ENCODE measurements at places on chromosomes 2 and 18.

GRCh38 chr2:234920836-234921235 is 31.0 kb upstream of the SH3BP4 start:
- DNase-seq = no peak

DNA sequence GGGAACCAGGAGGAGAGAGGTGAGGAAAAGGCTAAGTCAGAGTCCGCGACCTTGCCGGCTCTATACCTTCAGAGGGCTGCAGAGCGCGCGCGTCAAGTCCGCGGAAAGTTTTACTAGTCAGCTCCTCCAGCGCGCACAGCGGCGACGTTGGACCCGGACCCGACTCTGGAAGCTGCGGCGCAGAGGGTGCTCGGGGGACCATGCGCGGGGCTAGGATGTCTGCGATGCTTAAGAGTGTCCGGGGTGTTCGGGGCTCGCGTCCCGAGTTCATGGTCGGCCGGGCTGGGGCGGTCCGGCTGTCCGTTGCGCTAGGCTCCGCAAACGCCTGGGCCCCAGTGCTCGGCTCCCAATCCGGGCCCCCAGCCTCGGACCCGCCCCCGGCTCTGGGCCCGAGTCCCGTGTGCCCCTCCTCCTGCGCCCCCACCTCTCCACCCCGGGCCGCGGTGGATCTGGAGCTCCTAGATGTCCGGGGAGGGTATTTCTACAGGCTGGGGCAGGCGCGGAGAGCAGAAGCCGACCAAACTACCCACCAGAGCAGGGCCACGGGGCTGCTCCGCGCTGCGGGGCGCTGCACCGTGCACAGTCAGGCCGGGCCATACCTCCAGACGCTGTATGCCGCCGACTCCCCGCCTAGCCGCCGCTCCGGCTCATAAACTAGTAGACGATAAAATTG is at the start of gene LBX2:
LBX2 (minus strand) TSS at position 337 of the 673 bp plus-strand sequence; CDS start at position 271, 66 bp downstream.
- DNase-seq = peak; percentile 65

DNA sequence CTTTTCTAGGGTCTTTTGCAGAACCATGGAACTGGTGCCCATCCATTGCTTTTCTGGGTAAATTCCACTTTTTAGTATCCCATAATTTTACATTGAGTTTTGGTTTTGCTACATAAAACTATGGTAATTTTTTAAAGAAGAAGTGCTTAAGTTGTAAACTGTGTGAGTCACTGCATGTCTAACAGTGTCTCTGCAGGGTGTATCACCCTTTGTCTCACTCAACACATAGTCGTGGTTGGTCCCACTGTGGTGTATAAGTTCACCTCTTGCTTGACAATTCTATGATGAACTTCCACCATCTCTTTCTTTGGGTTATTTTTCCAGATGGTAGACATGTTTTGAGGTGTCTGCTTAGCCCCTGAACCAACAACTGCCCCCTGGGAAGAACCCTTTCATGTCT is 10.5 kb downstream of the SCTR start:
- no peak for DNase-seq

GRCh38 chr2:238286551-238286950 is 1.9 kb downstream of the PER2 start:
- no peak for DNase-seq

- DNase-seq = no peak
Measured at GRCh38 chr18:45849529-45849928, 24.1 kb downstream of the SIGLEC15 start.

DNA sequence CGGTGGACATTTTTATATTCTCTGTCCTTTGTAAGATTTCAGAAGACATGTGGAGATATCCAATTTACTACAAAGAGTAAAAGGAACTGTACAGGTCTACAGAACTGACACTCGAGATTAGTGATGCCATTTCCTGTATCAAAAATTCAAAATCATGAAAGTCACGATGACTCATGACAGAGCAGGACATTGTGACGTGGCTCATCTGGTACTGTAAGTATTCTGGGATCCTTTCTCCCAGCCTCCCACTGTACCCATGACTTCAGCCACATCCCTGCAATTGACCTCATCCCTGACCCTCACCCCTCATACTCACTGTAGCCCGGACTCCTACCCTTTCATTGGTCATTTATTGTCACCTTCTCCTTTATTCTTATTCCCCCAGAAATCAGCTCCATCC is 736.5 kb downstream of the EPHA4 start:
- DNase-seq = no peak

- DNase-seq = peak; percentile 75
Measured at GRCh38 chr2:104889291-104889959, 35.5 kb downstream of the POU3F3 start.

GRCh38 chr2:239461291-239462190 is 60.7 kb upstream of the HDAC4 start:
- no peak for DNase-seq

DNA sequence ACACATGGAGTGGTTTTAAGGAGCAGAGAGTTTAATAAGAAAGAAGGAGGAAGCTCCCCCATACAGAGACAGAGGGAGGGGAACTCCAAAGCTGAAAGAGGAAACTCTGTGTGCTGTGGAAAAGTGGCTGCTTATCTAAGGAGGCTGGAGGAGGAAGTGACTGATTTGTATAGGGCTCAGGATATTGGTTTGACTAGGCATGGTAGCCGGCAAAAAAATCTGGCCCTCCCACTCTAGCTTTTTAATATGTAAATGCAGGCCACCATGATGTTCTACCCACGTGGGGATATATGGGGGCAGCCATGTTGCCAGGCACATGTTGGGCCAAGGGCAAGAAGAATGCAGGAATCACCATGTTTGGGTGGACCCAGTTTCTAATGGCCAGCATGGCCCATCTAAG is 64.3 kb downstream of the HNMT start:
- peak; percentile 96 for DNase-seq

DNA sequence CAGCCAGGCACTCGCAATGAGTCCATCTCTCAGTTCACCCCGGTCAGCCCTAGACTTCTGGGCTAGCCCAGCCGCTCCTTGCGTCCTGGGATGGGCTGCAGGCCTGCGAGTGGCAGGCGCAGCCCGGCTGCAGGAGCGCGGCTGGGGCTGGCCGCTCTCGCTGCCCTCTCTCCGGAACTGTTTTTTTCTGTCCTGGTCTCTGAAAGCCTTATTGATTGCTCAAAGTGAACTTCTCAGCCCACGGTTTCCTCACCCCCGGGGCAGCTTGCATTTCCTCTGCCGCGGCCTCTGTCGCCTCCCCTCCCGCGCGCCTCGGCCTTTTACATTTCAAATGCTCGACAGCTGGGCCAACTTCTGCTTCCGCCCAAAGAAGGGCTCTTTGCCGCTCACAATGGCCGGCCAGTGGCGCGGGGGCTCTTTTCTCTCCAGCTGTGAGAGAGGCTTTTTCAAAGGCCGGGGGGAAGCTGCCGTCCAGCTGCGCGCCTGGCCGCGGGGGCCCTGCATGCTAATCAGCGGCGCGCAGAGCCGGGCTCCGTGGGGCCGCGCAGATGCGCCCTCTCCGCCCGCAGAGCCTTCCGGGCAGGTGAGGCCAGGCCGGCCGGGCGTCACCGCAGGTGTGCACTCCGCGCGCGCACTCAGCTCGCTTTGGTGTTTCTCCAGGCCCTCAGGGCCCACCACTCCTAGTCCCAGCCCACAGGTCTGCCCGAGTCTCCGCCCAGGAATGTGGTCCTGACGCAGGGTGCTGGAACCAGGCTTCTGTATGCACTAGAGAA is 513.8 kb downstream of the RNF144A start:
- DNase-seq = peak; percentile 58

DNA sequence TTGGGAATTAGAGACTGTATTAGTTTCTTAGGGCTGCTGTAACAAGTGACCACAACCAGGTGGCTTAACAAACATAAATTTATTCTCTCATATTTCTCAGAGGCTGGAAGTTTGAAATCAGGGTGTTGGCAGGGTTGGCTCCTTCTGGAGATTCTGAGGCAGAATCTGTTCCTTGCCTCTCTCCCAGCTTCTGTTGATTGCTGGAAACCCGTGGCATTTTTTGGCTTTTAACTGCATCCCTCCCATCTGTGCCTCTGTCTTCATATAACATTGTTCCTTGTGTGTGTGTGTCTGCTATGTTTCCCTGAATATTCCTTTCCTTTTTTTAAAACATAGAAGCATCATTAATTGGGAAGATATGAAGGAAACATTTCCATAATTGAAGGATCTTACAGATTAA is 448.1 kb upstream of the DCC start:
- DNase-seq = no peak

DNA sequence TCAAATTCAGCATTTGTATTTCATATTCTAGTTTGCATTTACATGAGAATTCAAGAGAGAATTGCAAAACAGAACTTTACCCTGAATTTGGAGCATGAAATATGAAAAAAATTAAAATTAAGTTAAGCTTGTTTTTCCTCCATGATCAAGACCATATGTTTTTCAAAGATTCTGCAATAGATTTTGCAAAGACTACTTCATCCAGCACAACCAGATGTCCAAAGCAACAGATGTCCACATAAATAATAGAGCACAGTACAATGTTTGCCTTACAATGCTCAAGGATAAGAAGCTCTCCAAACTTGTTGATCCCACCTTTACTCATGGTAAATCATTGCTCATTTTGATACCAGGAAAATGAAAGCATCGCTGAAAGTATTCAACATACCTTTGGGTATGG is 25.6 kb downstream of the FAP start:
- no peak for DNase-seq

- DNase-seq = no peak
Measured at GRCh38 chr18:74329688-74330205, 14.1 kb downstream of the C18orf63 start.

- DNase-seq = peak; percentile 6
Measured at GRCh38 chr18:22109535-22109934, 59.9 kb upstream of the GATA6 start.

GRCh38 chr2:158243392-158243791 is 141.7 kb downstream of the UPP2 start:
- no peak for DNase-seq

DNA sequence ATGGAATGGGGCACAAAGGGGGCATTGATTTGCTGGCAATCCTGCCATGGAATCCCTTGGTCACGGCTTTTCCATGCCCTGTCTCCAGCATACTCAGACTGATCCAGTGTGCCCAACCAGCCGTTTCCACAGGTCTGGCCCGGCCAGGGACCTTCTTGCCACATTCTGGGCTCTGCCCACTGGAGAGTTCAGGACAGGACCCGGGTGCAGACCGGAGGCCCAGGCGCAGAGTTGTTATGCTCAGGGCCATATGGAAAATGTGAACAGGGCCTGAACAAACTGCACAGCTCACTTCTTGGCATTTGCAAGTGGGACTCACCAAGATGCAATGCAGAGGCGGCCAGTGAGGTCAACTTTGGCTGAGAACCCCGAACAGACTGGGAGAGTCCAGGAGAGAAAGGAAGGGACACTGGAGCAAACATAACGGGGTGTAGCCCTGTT is 15.6 kb upstream of the ASAP2 start:
- DNase-seq = no peak

- DNase-seq = no peak
Measured at GRCh38 chr2:239678186-239678490, 277.3 kb upstream of the HDAC4 start.

DNA sequence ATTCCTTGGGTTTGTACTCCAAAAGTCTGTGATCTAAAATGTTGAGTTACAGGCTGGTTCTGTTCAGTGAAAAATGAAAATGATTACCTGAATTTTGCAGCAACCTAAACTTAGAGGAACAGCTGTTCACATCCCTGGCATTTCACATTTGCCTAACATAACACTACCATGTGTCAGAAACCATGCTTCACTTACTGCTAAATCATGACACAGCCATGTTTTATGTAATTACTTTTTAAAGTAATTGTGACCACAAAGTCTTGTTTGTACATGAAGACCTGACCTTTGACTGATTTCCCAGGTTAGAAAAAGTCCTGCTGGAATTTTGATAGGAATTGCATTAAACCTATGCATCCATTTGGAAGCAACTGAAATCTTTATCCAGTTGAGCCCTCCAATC is 79.1 kb downstream of the FAM168B start:
- no peak for DNase-seq

DNA sequence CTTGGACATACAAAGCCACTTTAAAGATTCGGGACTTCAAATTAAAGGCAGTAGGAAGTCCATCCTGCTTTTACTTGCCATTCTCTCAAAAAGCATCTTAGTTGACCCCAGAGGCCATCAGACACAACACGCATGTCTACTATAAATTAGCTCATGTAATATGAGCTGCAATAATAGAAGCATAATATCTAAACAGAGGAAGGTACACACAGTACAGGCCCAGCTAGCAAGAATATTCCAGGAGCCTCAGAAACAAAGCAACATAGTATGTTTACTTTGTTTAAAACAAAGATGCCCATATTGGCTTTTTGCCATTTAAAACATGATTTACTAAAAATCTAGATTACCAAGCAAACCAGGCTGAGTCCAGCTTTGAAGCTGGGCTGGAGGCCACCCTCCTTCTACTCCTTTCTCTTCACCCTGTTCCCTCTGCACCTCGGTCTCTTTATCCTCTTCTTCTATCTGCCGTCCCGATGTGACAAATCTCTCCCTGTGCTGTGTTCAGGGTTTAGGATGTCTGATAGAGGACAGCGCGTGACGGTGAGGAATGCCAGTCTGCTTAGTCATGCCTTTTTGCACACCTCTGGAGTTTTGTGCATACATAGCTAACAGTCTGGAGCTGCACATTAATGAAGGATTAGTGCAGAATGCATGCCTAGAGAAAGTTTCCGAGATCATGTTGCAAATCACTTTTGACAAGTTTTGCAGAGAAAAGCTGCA is 28.2 kb downstream of the DTNA start:
- DNase-seq = no peak

DNA sequence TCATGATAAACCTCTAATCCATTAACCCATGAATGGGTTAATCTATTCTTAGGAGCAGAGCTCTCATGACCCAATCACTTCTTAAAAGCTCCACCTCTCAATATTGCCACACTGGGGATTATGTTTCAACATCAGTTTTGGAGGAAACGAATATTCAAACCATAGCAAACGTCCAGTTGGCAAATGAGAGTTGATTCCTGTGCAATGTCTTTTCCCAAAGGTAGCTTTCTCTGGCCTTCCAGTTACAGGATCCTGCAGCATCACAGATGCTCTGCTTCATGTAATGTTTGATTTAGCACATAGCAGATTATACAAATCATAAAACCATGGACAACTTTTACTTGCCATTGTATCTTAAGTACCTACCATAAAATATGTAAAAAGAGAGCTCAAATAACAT is 481.0 kb downstream of the TNS1 start:
- no peak for DNase-seq

- no peak for DNase-seq
Measured at GRCh38 chr2:146246002-146246735, 1598.7 kb upstream of the ACVR2A start.

DNA sequence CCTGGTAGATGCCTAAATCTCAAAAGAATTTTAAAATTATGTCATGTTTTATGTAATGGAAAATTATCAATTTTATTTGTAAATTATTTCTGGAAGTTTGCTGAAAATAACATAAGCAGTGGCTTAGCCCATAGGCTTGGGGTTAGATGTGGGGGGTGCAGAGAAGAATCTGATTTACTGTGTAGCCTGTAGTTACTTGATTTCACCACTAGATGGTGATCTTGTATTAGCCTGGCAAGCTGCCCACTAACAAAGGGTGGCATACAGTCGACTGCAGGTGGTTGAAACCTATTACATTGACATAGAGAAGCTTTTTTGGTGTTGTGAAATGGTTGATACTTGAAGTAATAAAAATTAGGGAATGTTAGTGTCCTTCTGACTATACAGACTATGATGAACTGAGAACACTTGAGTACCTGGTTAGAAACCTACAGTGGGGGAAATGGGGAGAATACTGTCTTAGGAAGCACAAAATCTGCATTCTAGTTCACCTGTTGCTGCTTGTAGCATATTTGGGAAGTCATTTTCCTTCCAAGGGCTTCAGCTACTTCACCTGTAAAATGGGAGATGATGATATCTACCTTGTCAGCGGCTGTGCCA is 191.0 kb upstream of the LHCGR start:
- DNase-seq = peak; percentile 73

All from Kasumi-1 (cell line).